Right ventricle myocardium superior (tissue), 1 donor: ENCODE measurements at places on chromosomes 12 and 14.

GRCh38 chr12:113241191-113242025 is 20.1 kb downstream of the TPCN1 start:
- no peak for DNase-seq

DNA sequence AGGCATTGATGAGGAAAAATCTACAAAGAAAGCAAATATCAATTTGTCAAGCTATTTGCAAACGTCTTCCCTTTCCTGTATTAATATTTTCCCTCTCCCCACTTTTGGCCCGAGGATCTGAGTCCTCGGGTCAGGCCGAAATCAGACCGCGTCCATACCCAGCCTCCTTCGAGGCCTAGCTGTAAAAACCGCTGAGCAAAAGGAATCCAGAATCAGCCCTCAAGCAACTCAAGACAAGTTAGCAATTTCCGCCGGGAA is 353 bp upstream of the MAPK1IP1L start:
- DNase-seq: no peak

DNA sequence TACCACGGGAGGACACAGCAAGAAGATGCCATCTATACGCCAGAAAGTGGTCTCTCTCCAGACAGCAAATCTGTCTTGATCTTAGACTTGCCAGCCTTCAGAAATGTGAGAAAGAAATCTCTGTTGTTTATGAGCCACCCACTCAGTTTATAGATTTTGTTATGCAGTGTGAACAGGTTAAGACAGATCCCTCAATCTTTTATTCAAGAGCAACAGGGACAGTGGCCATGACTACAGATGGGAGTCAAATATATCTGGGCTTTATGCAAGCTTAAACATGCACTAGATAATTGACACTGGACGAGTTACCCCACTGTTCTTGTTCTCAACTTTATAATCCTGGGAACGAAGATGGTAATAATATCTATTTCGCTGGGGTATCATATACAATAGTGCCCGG is 288.7 kb downstream of the RPAP3 start:
- no peak for DNase-seq

GRCh38 chr12:105279460-105280056 is 43.6 kb upstream of the APPL2 start:
- no peak for DNase-seq

DNA sequence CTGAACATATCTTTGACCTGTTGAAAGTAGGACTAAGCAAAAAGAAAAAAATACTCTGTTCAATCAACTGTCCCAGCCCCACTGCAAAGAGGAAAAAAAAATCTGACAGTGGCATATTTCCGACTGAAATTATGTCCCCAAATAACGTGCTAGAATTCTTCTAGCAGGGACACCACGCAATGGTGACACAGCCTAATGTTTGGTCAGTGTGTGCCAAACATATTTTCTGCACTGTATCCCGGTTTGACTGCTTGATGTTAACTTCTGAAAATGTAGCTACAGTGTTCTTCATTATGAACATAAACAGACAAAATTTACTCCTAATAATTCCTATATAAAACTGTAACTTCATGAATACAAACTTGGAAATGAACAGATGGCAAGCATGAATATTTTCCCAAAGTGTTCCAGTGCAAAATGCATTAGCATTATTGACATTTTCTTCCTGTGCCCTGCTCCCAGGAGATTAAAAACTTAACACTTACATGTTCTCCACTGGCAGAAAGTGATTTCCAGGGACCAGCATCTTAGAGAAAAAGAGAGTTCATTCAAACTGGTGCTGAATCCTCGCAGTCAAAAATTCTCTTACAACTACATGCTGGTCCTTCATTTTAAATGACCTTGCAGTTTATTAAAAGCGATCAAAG is 72.4 kb upstream of the SYT1 start:
- DNase-seq: no peak

DNA sequence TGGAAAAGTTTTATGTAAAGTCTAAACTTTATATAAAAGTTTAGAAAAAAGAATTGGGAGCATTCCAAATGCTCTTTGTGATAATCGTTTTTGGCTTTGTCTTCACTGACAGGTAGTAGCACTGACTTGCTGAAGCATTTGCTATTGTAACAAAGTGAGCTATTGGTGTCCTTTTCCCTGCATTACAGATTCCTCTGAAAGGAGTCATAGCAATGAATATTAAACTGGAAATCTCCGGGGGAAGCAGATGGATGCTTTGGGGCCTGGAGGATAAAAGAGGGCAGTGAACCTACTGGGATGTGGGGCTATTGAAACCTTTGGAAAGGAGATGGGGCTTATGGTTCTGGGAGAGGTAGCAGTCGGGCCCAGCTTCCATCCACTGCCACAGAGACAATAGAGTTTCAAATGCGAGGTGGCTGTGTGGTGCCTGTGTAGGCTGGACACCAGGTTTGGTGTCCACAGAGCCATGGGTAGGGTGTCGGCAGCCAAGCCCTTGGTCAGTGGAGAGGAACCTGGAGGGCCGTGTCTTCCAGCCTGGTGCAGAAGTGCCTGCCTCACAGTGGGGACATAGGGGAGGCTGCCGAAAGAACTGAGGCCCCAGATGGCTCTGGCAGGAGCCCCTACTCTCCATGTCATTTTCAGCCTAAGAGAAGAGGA is 10.1 kb downstream of the GSG1 start:
- DNase-seq: no peak
